Activated T-cell treated with anti-CD3 and anti-CD28 coated beads, Interleukin-2, amount 50 U/mL, for 48 hours (primary cell): ENCODE measurements at places on chromosomes 2 and 18.

GRCh38 chr2:20061476-20061875 lies 10.0 kb upstream of the LAPTM4A start:
- DNase-seq: no peak

GRCh38 chr2:120142528-120143219 lies 80.5 kb downstream of the TMEM185B start:
- DNase-seq: no peak

- no peak for DNase-seq
Observed at GRCh38 chr18:77007251-77007650, 125.3 kb downstream of the MBP start.

DNA sequence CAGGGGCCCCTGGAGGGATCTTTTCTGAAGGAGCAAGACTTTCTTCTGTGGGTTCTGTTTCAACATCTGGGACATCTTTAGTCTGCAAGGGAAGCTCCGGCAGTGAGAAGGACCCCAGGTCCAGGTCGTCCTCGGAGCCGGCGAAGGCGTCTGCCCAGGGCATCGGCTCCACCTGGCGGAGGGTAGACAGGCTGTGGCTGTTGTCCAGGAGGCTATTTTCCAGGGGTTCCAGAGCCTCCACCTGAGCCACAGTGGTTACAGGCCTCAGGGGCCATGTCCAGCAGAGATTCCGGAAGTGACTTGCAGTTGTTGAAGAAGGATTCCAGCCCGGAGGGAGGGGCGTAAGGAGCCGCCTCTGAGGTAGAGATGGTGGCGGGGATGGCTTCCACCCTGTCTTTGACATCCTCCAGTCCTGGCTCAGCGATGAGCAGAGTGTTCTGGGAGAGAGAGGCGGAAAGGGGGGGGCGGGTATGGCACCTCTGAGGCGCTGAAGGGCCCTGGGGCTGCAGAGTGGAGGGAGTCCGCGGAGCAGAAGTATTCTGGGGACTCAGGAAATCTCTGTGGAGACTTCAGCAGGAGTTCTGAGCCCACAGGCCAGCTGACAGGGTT lies 891.3 kb upstream of the LRRTM1 start:
- DNase-seq: no peak

DNA sequence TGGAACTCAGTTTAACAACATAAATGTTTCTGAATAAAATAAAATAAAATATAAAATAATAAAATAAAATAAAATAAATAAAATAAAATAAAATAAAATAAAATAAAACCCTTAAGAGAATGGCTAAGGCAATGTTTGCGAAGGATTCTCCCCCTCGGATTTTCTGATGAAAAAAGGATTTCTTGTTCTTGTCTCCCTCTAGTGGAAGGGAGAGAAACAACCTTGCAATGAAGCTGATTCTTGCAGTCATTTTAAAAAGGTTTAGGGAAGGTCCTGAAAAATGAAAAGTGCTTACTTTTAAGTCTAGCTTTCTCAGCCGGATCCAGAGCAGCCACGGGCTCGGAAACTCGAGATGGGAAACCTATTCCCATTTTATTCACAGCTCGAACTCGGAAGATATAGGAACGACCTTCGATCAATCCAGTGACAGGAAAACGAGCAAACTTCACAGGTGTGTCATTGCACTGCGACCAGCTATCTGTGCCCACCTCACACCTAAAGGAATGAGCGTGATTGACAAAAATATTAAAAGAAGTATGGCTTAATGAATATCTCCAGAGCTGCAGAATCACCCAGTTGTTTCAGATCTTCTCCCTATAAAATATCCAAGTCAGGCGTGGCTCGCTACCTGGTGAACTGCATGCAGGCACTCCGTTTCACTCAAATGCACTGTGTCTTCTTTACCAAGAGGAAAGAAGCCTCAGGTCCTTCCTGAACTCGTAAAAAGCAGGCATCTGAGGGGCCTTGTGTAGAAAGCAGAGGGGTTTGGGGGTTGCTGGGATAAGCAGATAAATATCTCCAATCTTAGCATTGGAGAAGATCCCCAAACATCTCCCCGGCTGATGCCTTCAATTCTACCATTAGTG lies 68.1 kb downstream of the MYOM1 start:
- DNase-seq: no peak

DNA sequence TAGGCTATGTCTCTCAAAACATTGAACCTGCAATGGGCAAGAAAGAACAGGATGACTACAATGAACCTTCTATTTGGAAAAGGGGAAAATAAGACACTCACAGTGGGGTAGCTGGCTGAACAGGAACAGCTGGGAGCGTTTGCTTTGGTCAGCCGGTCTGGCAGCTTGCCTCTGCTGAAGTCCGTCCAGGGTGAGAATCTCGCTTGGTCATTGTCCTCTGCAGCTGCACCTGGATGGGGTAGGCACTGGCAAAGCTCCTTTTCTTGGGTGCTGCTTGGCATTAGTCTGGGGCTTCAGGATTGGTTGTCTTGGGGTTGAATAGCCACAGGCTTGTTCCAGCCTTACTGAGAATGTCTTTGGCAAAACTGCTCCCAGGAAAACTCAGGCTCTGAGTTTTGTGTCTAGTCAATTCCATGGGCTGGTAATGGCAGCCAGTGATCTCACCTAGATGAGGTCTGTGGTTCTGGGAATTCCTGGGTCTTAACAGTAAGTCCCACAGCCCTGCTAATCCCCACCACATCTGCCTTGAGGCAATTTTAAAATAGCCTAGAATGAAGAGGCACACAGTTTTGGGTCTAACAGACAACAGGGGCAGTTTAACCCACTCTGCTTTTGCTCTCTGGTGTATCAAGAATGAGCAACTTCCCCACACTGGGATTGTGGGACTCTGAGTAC lies 13.4 kb downstream of the NEDD4L start:
- no peak for DNase-seq

GRCh38 chr2:8247905-8248622 lies 433.8 kb upstream of the ID2 start:
- DNase-seq: no peak

DNA sequence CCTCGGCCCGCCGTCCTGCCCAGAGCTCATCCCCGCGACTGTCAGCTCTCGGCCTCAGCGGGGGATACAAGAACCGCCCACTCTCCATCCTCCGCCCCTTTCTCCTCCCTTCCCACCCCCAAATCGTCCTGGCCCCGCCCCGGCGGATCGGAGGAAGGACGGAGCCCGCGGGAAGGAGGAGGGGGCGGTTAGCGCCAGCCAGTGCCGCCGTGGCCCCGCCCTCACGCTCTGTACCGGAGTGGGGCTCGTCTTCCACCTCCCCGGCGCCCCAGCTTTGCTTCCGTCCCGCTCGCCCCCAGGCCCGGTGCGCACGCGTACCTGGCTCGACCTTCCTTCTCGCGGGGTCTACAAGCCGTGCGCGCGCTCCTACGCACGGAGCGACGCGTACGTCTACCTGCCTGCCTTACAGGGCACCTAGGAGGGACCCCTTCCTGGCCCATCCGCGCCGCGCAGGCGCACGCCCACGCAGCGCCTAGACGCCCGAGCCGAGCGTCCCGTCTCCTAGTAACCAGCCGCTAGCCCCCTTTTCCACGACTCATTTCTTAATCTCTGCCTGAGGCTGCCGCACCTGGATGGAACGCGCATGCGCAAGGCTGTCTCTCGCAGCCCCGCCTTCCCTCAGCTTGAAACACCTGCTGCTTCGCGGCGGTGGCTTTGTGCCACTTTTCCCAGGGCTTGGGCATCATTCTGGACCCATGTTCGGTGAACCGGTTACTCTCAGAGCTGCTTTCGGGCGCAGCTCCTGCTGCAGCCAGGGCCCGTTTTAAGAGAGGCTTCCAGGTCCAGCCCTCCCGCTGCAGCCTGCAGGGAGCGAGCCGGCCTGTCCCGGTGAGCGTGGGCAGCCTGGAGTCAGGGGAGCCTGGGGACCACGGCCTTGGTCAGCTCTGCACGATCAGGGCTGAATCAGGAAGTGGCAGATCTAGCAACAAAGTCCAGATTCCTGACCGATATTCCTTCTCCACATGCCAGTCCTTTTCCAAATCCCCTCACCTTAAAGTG lies at the start of gene C2orf15:
Gene C2orf15 (plus strand): TSS at position 598 of the 999 bp plus-strand sequence. CDS start 8,852 bp downstream, outside the sequence.
- DNase-seq: peak; percentile 99

GRCh38 chr2:173002751-173003541 lies 72.7 kb upstream of the MAP3K20 start:
- no peak for DNase-seq

DNA sequence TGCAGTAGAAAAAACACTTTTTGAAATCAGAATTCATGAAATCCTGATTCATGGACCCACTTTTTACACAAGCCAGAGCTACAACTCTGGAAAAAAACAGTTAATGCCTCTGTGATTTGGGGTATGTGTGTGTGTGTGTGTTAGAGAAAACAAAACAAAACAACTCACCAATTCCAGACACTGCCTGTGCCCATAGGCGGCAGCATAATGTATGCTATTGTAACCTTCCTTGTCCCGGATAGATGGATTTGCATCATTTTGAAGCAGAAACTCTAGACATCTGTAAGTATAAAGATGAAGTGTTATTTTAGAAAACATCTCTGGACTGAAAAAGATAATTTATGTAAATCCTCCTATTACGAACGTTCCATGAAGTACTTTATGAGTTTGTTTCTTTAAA lies 152.0 kb upstream of the PGAP1 start:
- DNase-seq: no peak

DNA sequence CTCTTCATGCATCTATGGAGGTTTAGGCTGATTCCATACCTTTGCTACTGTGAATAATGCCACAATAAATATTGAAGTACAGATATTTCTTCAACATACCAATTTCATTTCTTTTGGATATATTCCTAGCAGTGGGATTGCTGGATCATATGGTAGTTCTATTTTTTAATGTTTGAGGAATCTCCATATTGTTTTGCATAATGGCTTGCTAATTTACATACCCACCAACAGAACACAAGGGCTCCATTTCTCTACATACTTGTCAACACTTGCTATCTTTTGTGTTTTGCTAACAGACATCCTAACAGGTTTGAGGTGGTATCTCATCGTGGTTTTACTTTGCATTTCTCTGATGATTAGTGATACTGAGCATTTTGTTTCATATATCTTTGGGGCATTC lies 253.2 kb downstream of the ZNF804A start:
- no peak for DNase-seq

- no peak for DNase-seq
Observed at GRCh38 chr2:229996320-229996719, 72.4 kb downstream of the SLC16A14 start.

- no peak for DNase-seq
Observed at GRCh38 chr2:86054535-86055082, 51.1 kb downstream of the POLR1A start.

DNA sequence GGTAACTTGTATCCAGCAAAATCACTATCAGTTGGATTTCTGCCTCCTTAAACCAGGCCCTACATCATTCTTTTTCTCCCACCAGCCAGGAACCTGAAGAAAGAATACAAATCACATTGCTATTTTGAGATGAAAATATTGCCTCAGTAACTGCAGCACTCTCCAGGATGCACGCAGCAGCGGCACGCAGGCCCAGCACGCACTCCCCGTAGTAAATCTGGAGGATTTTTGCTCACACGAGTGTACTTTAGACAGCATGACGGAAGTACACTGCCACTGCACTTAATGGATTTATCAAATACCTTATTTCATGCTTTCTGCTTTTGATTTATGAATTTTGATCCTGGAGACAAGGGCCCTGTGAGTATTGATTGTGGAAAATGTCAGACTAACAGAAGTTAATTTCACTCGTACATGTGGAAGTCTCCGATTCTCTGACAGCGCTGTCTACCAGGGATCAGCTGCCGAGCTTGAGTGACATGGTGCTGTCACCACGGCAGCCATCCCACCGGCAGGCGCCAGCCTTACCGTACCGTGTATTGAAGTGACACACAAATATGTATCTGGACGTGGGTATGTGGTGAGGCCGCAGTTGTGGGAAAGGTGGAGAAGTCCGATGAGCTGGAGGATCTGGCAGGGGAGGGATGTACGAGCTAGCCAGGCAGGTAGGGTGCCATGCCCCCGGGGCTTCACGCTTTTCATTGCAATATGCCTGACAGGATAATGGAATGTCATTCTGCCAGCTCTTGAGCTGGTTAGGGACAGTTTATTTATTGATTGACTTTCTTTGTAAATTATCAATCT lies 863.7 kb downstream of the GALR1 start:
- DNase-seq: no peak

- no peak for DNase-seq
Observed at GRCh38 chr18:9984080-9984479, 70.3 kb downstream of the VAPA start.

DNA sequence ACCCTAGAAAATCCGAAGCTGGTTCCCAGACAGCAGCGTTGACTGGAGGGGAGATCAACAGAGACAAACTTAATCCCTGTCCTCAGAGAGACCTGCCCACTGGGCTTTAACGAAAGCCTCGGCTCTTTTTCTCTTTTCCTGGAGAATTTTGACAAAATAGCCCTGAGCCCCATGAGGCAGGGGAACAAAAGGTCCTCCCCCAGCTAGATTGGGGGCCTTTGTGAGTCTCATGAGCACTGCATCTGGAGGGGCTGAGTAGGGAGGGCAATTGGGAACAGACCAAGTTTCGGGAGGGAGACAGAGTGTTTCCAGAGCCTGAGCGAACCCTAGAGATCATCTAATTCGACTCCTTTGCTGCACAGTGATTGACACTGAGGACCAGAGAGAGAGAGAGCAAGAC lies 123.9 kb upstream of the HAAO start:
- DNase-seq: no peak

DNA sequence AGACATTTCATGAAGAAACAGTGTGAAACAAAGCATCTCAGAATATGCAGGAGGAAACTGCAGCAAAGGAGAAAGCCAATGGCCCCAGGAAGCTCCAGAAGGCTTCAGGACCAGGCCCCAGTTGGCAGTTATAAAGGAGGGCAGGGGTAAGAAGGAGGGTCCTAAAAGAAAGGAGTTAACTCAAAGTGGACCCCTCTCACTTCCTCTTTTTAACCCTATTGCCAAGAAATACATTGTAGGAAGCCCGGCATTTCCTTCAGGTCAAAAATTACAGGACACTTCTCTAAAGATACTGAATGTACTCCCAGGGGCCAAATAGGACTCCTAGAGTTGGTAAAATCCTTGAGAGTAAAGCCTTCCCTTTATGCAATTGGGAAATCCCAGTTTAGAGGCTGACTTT lies 77.1 kb upstream of the TGFA start:
- DNase-seq: no peak

GRCh38 chr2:121748202-121748601 lies 7.2 kb upstream of the TSN start:
- no peak for DNase-seq

DNA sequence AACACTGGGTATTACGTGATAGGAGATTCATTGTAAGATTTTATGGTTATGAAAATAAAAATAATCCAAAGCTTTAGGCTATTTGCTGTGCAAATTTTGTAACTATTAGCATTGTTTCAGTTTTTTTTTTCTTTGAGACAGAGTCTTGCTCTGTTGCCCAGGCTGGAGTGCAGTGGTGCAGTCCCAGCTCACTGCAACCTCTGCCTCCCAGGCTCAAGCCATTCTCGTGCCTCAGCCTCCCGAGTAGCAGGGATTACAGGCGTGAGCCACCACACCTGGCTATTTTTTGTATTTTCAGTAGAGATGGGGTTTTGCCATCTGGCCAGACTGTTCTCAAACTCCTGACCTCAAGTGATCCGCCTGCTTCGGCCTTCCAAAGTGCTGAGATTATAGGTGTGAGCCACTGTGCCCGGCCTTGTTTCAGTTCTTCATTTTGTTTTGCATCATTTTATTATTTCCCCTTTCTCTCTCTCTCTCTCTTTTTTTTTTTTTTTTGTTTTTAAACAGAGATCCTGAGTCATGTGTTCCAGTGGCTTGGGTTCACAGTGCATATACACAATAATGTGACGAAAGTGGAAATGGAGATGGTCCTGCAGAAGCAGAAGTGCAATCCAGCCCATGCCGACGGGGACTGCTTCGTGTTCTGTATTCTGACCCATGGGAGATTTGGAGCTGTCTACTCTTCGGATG lies 25.8 kb downstream of the CASP10 start:
- DNase-seq: no peak
